Activated T-helper 2 cell treated with anti-CD3 and anti-CD28 coated beads, Interferon-gamma antibody, Interleukin-2, Interleukin-4, amounts not matched to agents 10 μg/mL and 5 μg/mL and 100 μg/mL, durations not matched to agents 14 hours and 24 hours and 36 hours (primary cell): ENCODE measurements at places on chromosomes 11 and 22. TPM values are rescaled to one million over a fixed set of nuclear protein-coding genes. Genes with fewer than 3 reads are reported as not detected.

GRCh38 chr11:2887515-2888195 lies 2.1 kb upstream of the CDKN1C start:
- DNase-seq, result no peak

GRCh38 chr11:64384981-64385944 lies 26.3 kb downstream of the RPS6KA4 start:
- no peak for DNase-seq

DNA sequence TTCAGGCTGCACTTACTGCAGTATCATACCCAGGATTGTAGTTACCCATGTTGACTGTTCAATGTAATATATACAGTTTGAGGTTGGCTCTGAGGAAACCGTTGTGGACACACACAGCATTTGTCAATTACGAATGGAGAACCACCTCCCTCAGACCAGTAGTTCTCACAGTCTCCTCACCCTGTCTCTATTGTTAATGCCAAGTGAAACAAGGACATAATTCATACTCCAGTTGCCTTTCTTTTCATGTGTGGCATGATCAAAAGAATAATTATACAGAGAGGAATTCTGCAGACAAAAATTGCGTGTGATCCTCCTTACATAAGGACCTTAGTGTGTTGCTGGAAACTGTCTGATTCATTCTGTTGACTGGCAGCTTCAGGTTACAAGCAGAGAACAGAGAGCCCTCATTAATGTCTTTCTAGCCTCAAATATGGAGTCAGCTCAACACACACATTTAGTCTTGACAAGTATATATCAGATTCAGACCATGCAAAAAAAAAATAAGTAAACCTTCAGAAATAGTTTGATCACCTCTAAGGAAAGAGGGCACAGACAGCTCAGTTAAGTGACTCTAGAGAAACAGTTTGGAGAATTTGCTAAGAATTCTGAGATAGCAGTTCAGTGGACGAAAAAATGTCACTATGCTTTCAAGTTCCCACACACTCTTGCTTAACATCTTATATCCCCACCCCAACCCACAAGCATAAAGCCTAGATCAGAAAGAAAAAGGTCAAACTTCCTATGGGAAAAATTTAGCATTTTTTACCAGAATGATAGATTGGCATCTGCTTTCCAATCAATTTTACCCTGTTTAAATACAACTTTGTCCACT lies 96.1 kb downstream of the MAML2 start:
- DNase-seq, result no peak

Gene PDGFB
- total RNA-seq, result 3.3 and 4.2 TPM in 2 replicates

DNA sequence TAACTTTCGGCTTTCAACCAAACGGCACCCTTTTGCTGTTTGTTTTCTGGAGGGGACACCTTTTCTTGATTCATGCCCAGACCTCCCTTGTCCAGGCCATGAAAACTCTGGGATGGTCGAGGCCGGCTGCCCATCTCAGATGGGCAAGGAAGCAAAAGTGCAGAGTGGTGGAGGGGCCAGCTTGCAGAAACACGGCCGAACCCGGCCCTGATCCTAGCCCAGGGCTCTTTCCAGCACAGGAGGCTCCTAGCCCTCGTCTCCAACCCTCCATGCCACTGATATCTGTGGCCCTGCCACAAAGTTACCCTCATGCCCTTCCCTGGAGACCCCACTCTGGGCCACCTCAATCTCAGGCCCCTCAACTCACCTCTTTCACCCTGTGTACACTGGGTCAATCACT lies 18.9 kb upstream of the SLC22A12 start:
- DNase-seq, result no peak

GRCh38 chr11:33109294-33109895 lies 51.9 kb downstream of the CSTF3 start:
- DNase-seq, result no peak

GRCh38 chr11:125129316-125129993 lies 18.0 kb upstream of the TMEM218 start:
- DNase-seq, result no peak

Gene IL10RA
- total RNA-seq, result 144 and 147 TPM in 2 replicates

- no peak for DNase-seq
Observed at GRCh38 chr22:18931905-18932652, 4.0 kb downstream of the PRODH start.

DNA sequence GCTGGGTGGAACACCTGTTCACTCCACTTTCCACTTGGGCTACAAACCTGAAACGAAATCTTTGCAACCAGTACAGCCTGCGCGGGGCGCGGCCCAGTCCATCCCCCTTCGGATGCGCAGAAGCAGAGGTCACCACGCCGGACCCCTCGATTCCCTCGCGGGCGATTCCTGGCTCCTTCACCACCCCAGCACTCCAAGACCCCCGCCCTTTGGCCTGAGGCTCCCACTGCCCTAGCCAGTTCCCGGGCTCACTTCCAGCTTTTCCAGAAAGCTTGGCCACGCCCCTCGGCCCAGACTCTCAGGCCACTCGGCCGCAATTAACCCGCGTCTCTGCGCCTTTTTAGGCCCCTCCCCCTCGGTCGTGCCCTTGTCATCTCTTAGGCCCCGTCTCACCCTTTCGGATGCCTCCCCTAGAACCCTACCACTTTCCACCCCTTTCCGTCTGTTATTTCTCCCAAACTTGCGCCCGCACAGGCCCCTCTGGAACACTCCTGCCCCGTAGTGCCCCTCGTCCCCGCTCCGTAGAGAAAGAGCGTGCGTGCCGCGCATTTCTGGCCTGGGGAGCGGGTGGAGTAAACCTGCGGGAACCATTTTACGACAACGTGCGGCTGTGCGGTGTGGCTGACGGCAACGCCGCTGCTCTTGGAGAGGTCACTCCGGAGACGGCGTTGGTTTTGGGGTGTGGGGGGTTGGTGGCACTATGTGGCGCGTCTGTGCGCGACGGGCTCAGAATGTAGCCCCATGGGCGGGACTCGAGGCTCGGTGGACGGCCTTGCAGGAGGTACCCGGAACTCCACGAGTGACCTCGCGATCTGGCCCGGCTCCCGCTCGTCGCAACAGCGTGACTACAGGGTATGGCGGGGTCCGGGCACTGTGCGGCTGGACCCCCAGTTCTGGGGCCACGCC lies at the start of gene DLAT:
Gene DLAT, plus strand, starts transcription at position 636 of the 906 bp plus-strand sequence. Its CDS starts 65 bp downstream, at position 701.
- peak; percentile 86 for DNase-seq

GRCh38 chr11:371716-372590 lies 2.7 kb downstream of the B4GALNT4 start:
- DNase-seq, result no peak

DNA sequence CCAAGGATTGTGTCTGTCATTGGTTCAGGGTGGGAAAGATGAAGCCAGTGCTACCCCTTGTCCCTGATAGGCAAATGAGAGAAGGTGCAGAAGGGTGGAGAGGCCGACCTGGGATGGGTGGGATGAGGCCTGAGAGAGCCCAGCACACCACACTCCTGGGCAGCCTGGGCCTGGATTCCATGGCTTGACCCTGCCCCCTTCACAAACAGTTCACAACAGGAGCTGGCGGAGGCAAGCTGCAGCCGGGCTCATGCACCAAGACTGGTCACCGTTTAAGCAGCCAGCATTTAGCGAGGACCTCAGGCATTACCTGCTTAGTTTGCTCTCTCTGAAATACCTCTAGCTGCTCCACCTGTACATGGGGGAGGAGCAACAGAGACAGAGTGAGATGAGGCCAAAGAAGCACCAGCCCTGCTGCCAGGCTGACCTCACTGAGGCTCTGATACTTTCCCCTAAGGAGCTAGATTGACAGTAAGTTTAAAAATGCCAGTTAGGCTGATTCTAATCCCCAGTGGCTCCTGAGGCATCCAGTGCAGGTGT lies 13.5 kb downstream of the IL18BP start:
- DNase-seq, result no peak

- no peak for DNase-seq
Observed at GRCh38 chr11:119223856-119224255, 17.7 kb downstream of the CBL start.

GRCh38 chr11:95764267-95764898 lies 25.2 kb downstream of the FAM76B start:
- no peak for DNase-seq

Gene SGSM1
- total RNA-seq, result 0.07 TPM in 1 of 2 replicates, not detected in the other

Gene LDLRAD3
- total RNA-seq, result 0.76 and 1.4 TPM in 2 replicates

DNA sequence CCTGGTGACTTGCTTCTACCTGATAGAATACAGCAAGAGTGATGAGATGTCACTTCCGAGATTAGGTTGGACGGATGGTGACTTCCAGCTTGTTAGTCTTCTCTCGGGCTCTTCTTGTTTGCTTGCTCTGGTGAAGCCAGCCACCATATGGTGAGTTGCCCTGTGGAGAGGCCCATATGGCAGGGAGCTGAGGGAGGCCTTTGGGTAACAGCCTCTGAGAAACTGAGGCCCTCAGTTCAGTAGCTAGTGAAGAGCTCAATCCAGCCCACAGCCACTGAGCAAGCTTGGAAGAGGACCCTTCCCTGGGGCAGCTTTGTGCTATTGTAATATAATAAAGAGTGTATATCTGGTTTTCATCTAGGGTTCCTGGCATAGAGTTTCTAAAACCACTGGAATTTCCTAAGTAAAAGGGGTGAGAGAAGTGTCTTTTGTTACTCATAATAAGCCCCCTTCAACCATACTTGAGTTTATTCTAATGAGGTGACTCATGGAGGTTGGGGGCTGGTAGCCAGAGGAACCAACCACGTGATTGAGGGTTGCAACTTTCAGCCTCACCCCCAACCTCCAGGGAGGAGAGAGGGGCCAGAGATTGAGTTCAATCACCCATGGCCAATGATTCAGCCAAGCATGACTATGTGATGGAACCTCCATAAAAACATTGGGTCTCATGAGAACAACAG lies 8.0 kb upstream of the TPCN2 start:
- DNase-seq, result no peak

DNA sequence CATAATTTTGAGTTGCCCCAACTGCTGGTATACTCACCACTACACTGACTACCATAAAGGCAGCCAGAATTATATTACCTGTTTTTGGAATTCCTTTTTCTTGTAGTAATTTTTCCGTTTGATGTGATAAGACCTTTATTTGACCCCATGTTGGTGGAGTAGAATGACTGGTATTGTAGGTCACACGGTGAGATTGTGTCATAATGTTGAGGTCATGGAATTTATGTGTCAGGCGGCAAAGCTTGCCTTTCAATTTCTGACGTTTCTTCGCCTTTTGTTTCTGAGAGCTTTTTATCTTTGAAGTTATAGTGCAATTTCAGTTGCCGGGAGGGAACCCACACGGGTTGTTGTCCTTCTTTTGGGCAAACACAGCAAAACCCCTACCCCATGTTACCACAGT lies 13.0 kb downstream of the OR52K1 start:
- DNase-seq, result no peak

Gene PANX3
- not detected in 2 replicates for total RNA-seq

Gene LRRC4C
- not detected in 2 replicates for total RNA-seq

- no peak for DNase-seq
Observed at GRCh38 chr11:47991894-47992293, 11.5 kb downstream of the PTPRJ start.

Gene KCNK7
- 0.78 and 2.0 TPM in 2 replicates for total RNA-seq

DNA sequence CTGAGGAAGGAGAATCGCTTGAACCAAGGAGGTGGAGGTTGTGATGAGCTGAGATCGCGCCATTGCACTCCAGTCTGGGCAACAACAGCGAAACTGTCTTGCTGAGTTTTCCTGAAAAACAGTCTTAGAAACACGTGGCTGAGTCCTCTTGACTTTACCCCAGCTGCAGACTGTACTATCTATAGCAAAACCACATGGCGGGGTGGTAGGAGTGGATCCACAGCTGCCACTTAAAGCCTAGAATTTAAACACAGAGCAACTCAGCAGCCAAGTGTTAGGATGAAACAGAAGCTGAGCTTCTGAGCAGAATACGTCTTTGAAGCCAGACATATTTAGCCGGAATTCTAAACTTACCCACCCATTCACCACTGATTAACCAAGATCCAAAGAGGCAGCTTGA lies 14.1 kb downstream of the PATZ1 start:
- DNase-seq, result no peak

Gene ELFN2
- 0.11 TPM in 2 replicates for total RNA-seq

- no peak for DNase-seq
Observed at GRCh38 chr11:92458486-92458885, 233.9 kb downstream of the FAT3 start.

DNA sequence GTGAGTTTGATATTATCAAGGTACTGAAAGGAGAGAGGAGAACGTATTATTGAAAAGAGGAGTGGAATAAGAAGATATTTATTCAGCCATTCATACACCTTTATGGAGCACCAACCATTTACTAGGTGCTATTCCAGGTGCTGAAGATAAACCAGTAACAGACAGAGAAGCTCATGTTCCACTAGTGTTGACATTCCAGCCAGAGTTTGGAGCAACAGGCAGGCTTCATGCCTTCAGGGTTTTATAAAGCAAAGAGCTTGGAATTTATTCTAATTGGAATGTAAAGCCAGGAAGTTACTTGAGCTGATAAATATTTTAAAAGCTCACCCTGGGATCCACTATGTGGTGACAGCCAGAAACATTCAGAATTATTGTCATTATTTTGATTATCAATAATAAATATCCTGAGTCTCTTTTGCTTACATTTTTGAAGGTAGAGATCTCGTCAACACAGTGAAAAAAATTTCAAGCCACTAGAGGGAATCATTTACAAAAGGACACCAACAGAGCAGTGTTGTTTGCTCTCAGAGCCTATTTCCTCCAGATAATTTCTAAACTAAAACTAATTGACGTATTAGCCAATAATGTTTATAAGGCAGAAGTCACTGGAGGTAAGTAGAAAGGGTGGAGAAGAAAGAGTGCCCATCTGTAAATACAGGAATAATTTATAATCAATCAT lies 172.0 kb downstream of the KCNA4 start:
- no peak for DNase-seq

Gene C22orf31
- not detected in 2 replicates for total RNA-seq

Gene TSSK2
- not detected in 2 replicates for total RNA-seq

Gene GAL3ST1
- not detected in 2 replicates for total RNA-seq

Gene VEGFB
- 67.4 and 82.0 TPM in 2 replicates for total RNA-seq
